ENCODE measurements at places on chromosomes 11 and 22. TPM values are rescaled to one million over a fixed set of nuclear protein-coding genes. Genes with fewer than 3 reads are reported as not detected.

GRCh38 chr11:86486261-86487030 is 111.8 kb downstream of the CCDC81 start:
- DNase-seq = no peak
- no peaks in the 10 kb centered on the region for H3K27me3 ChIP-seq
- no peak overlapping the region for H3K4me3 ChIP-seq
- no peaks in the 10 kb centered on the region for H3K4me1 ChIP-seq

DNA sequence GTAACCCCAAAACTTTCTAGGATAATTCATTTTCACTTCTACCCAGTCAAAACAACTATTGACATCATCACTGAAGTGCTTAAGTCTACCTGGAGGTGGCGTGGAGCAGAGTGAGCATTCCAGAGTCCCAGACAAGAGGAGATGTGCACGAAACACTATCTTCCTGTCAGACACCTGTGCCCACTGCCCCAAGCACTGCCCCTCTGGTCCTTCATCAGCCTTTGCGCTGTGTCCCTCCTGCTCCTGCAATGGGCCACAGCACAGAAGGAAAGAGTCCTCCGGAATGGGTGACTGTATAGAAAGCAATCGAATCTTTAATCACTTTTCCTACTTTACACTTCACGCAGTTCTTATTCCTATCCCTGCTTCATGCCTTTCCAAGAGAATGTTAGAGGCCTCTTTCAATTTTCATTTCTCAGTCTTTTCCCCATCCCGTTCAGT is 512 bp upstream of the GRIA4 start:
- H3K4me1 ChIP-seq = no peaks in the 10 kb centered on the region
- no peak overlapping the region for H3K4me3 ChIP-seq
- no peak for DNase-seq
- H3K27ac ChIP-seq = no peak overlapping the region
- H3K36me3 ChIP-seq = no peaks in the 10 kb centered on the region

GRCh38 chr11:77040401-77040777 is 6.2 kb downstream of the B3GNT6 start:
- no peaks in the 10 kb centered on the region for H3K36me3 ChIP-seq
- H3K4me1 ChIP-seq = no peaks in the 10 kb centered on the region
- DNase-seq = no peak
- peaks cover 6% of the 10 kb centered on the region for H3K27me3 ChIP-seq
- H3K4me3 ChIP-seq = no peak overlapping the region
- H3K27ac ChIP-seq = no peak overlapping the region

DNA sequence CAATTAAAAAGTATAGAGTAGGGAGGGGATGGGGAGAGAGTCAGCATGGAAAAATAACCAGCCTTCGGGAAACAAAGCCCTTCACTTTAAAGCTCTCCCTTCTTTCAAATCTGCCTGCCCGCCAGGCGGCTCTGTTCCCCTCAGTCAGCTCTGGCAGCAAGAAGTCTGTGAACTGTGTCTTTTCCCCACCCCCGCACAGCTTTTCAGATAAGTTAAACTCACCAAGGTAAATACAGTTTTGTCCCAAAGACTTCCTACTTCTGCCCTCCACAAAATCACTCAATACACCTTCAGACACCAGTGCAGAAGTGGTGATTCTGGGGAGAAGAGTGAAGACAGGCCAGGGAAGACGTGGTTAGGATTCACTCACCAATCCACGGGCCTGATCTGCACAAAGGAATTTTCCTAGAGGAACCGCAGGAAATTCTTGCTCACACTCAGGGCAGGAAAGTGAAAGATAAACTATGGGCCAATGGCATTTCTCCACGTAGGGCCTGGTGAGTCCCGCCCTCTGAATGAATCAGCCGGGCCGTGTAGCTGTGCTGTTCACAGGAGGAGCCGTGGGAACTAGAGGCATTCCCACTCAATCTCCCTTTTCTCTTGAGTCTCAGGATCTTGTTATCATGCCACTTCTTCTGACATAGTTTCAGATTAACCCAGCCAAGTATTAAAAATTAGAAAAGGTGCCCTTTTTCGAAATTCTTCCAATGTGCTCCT is at the start of gene TRIM5:
TRIM5 (minus strand) TSS at position 429 of the 717 bp plus-strand sequence. CDS start 4,897 bp downstream, outside the sequence.
- H3K27me3 ChIP-seq = no peaks in the 10 kb centered on the region
- no peaks in the 10 kb centered on the region for H3K4me1 ChIP-seq
- H3K36me3 ChIP-seq = no peaks in the 10 kb centered on the region
- H3K27ac ChIP-seq = peak within 1 kb of the TSS; percentile 91
- peak within 1 kb of the TSS; percentile 63 for H3K4me3 ChIP-seq

- no peaks in the 10 kb centered on the region for H3K27me3 ChIP-seq
- H3K4me3 ChIP-seq = no peak overlapping the region
- no peaks in the 10 kb centered on the region for H3K36me3 ChIP-seq
- peaks cover 18% of the 10 kb centered on the region for H3K4me1 ChIP-seq
- DNase-seq = no peak
- no peak overlapping the region for H3K27ac ChIP-seq
Observed at GRCh38 chr11:17414317-17414737, 25.9 kb upstream of the KCNJ11 start.

- no peaks in the 10 kb centered on the region for H3K4me1 ChIP-seq
- no peak overlapping the region for H3K27ac ChIP-seq
- H3K36me3 ChIP-seq = no peaks in the 10 kb centered on the region
- no peak overlapping the region for H3K4me3 ChIP-seq
- no peak for DNase-seq
Observed at GRCh38 chr22:47738472-47739013, 976.1 kb downstream of the TBC1D22A start.

DNA sequence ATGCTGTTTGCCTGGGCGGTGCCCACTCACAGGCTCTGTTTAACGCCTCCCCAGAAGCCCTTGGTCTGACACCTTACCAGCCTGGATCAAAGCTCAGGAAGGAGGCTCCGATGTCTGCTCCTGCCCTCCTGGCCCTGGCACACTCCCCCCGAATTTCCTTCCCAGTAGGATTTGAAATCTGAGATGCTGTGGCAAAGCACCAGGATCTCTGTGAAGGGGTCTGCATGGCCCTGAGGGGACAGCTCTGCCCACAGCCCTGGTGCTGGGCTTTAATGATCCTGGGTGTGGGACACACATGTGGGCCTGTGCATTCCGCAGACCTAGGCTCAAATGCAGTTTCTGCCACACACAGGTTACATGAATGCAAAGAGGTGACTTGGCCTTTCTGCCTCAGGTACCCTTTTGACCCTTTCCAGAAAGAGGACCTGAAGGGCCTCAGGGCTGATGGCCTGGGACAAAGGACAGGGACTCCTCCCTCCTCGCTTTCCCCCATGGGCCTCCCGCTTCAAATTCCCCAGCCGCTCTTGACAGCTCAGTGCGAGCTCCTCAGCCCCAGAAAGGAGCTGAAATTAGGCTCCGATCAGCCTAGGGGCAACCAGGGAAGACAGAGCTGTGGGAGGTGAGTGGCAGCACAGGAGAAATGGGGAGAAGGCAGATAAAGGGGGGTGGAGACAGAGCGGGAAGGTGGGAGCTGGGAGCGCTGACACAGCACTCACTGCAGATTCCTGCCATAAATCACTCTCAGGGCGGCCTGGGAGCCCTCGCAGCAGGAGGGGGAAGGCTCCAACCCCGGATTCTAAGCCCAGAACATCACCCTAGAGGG is 41.3 kb downstream of the TRIM29 start:
- no peaks in the 10 kb centered on the region for H3K4me1 ChIP-seq
- no peak overlapping the region for H3K4me3 ChIP-seq
- H3K36me3 ChIP-seq = no peaks in the 10 kb centered on the region
- DNase-seq = no peak
- H3K27ac ChIP-seq = no peak overlapping the region

- no peaks in the 10 kb centered on the region for H3K36me3 ChIP-seq
- H3K27ac ChIP-seq = no peak overlapping the region
- H3K4me1 ChIP-seq = no peaks in the 10 kb centered on the region
- H3K4me3 ChIP-seq = no peak overlapping the region
- no peaks in the 10 kb centered on the region for H3K27me3 ChIP-seq
Observed at GRCh38 chr11:64970731-64971151, 1.2 kb downstream of the MAJIN start.

DNA sequence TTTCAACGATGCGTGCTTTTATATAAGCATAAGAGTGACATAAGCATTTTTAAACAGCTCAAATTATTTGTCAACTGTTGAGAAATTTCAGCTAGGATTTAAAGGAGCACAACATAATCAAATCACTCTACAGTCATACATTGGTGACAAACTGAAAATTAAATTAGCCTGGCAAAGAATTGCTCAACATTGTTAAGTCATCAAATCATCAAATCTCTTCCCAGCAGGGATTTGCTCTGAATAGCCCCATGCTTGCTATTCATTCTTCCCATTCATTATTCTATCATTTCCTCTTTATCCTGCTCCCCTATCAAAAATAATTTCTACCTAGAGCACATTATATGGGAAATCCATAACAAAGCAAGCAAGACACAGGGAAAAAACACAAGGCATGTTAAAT is 198.7 kb upstream of the LUZP2 start:
- H3K4me1 ChIP-seq = no peaks in the 10 kb centered on the region
- H3K27me3 ChIP-seq = no peaks in the 10 kb centered on the region
- no peak overlapping the region for H3K4me3 ChIP-seq

DNA sequence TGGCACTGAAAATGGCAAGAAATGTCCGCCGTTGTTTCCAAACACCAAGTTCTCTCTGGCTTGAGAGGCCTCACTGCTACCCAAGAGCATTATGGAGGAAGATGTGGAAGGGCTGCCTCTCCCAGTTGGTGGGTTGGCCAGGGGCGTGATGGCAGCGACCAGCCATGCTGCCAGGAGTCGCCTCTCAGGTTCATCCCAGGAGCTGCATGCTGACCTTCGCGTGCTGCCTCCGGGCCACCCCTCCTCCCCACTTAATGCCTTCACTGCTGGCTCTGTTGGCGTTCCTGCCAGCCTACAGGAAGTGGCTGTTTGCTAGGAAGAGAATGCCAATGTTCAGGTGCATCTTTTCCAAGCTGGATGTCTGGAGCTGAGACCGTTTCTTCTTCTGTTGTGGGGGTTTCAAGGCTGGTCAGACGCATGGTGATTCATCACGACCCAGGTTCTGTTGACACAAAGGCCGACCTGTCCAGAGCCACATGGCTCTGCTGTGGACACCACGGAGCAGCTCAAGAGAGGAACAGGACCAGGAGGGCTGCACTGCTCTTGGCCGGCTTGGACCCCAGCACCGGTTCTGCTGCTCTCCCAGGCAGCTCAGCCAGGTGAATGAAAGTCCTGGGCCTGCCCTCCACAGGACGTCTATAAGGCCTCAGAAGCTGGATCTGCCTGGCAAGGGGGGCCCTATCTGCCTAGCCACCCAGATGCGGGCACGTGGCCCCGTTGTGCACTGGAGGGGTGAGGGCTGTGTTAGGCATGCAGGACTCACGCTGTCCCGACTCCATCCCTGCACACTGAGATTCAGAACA is 25.1 kb downstream of the TBX1 start:
- no peaks in the 10 kb centered on the region for H3K27me3 ChIP-seq
- no peaks in the 10 kb centered on the region for H3K4me1 ChIP-seq
- no peak overlapping the region for H3K27ac ChIP-seq
- no peak overlapping the region for H3K4me3 ChIP-seq

GRCh38 chr22:39283322-39284141 is 35.9 kb downstream of the RPL3 start:
- H3K36me3 ChIP-seq = no peaks in the 10 kb centered on the region
- H3K4me1 ChIP-seq = no peaks in the 10 kb centered on the region
- no peak overlapping the region for H3K4me3 ChIP-seq
- DNase-seq = peak; percentile 68

- H3K4me1 ChIP-seq = no peaks in the 10 kb centered on the region
- DNase-seq = no peak
- no peaks in the 10 kb centered on the region for H3K36me3 ChIP-seq
Observed at GRCh38 chr22:42180349-42180842, 49.8 kb upstream of the CYP2D6 start.

DNA sequence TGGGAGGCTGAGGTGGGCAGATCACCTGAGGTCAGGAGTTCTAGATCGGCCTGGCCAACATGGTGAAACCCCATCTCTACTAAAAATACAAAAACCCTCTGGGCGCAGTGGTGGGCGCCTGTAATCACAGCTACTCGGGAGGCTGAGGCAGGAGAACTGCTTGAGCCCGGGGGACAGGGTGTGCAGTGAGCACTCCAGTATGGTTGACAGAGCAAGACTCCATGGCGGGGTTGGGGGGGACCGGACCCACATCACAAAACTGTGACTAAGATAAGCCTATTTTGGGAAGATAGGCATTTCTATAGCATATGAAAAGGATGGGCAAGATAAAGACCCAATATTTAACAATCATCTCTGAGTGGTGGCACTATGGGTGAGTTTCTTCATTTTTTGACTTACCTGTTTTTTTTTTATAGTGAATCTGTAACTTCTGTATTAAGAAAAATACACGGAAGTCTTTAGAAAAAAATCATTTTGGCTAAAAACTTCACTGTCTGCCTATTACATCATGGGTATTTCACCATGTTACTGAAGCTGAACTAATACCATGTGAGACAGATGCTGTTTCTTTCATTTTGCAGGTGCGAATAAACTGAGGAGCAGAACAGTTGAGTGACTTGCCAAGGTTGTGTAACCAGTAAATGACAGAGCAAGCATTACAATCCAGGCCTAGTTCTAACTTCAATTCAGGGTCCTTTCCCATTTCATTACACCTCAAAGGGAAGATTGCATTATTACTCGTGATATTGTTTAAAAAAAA is 2.5 kb downstream of the CELF1 start:
- no peak for DNase-seq
- H3K27ac ChIP-seq = peak overlapping the region; percentile 93
- H3K27me3 ChIP-seq = no peaks in the 10 kb centered on the region
- no peaks in the 10 kb centered on the region for H3K36me3 ChIP-seq
- H3K4me3 ChIP-seq = peak overlapping the region; percentile 92

GRCh38 chr22:35662914-35663313 is 14.7 kb downstream of the APOL6 start:
- no peaks in the 10 kb centered on the region for H3K27me3 ChIP-seq
- H3K27ac ChIP-seq = no peak overlapping the region
- peaks cover 7% of the 10 kb centered on the region for H3K36me3 ChIP-seq
- no peak for DNase-seq
- no peak overlapping the region for H3K4me3 ChIP-seq

DNA sequence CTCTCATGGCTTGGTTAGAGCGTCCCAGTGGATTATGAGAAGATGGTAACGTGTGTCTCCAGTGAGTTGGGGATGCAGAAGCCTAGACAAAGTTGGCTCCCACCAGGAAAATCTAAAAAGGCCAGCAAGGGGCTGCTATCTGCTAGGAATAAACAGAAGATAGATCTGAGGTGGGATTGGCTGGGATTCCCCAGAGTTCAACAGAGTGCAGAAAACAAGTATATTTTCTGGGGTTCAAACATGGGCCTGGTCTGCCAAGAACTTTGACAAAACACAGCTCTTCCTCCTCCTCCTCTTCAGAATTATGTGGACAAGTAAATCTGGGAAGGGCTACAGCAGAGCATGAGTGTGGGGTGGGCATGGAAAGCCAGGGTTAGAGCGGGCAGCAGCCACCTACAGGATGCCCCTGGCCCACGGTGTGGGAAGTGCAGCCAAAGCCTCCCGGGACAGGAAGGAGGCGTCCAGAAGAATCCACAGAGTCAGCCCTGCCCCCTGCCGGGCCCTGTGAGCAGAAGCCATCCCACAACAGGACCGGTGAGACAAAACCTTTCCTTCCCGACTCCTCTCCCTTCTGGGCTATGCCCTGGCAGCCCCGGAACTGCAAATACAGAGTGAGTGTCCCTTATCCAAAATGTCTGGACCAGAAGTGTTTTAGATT is 67.1 kb downstream of the CD82 start:
- DNase-seq = peak; percentile 60
- H3K4me1 ChIP-seq = no peaks in the 10 kb centered on the region
- no peaks in the 10 kb centered on the region for H3K36me3 ChIP-seq
- H3K27me3 ChIP-seq = no peaks in the 10 kb centered on the region
- no peak overlapping the region for H3K27ac ChIP-seq

Gene KREMEN1
- total RNA-seq = 1.7 TPM

Gene MAPK8IP2
- total RNA-seq = 0.15 TPM

Gene MN1
- total RNA-seq = 0.10 TPM

Gene BRSK2
- total RNA-seq = 0.49 TPM

Gene OR2AT4
- not detected for total RNA-seq

Gene PLAAT5
- not detected for total RNA-seq

Gene TSGA10IP
- not detected for total RNA-seq

Gene RAPSN
- total RNA-seq = not detected

Data from right lobe of liver (tissue), 6 donors.